Vagina (tissue), 2 donors: ENCODE measurements at places on chromosomes 4 and X.

GRCh38 chrX:13550346-13550745 is 19.1 kb upstream of the EGFL6 start:
- no peak for DNase-seq

GRCh38 chr4:105162123-105162796 is 15.6 kb downstream of the TET2 start:
- DNase-seq: no peak

DNA sequence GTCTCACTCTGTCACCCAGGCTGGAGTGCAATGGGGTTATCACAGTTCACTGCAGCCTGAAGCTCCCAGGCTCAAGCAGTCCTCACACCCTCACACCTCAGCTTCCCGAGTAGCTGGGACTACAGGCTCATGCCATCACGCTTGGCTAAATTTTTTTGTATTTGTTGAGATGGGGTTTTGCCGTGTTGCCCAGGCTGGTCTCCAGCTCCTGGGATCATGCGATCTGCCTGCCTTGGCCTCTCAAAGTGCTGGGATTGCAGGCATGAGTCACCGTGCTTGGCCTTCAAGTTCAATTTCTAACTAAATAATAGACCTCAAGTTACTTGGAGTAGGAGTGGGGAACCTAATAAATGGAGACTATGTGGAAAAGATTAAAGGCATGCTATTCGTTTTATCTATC is 48.9 kb downstream of the MND1 start:
- no peak for DNase-seq

- no peak for DNase-seq
Observed at GRCh38 chrX:106684207-106684606, 42.3 kb upstream of the RNF128 start.

DNA sequence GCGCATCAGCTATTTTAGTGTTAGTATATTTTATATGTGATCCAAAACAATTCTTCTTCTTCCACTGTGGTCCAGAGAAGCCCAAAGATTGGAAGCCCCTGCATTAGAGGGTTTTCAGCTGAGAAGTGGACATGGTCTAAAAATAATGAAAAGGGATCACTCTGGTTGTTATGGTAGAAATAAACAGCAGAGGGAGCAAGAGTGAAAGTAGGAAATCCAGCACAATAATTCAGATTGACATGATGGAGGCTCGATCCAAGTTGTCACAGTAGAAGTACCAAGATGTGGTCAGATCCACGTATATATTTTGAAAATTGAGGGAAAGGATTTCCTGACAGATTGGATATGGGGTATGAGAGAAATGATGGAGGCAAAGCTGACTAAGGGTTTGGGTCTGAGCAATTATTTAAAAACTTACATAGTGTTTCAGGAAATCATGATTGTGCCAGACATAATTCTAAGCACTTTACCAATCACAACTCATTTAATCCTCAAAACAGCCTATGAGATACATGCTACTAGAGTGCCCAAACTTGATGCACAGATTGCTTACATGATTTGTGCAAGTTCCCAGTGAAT is 17.0 kb upstream of the TMEM144 start:
- DNase-seq: no peak

DNA sequence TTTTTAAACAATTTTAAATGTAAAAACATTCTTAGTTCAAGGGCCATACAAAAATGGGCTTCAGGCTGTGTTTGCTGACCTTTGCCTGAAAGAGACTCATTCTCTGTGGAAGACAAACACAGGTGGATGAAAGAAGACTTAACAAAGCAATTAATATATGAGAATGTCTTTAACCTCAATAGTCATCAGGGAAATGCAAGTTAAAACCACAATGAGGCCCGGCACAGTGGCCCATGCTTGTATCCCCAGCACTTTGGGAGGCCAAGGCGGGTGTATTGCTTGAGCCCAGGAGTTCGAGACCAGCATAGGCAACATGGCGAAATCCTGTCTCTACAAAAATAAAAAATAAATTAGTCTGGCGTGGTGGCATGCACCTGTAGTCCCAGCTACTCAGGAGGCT is 7.1 kb upstream of the SMARCA1 start:
- no peak for DNase-seq

DNA sequence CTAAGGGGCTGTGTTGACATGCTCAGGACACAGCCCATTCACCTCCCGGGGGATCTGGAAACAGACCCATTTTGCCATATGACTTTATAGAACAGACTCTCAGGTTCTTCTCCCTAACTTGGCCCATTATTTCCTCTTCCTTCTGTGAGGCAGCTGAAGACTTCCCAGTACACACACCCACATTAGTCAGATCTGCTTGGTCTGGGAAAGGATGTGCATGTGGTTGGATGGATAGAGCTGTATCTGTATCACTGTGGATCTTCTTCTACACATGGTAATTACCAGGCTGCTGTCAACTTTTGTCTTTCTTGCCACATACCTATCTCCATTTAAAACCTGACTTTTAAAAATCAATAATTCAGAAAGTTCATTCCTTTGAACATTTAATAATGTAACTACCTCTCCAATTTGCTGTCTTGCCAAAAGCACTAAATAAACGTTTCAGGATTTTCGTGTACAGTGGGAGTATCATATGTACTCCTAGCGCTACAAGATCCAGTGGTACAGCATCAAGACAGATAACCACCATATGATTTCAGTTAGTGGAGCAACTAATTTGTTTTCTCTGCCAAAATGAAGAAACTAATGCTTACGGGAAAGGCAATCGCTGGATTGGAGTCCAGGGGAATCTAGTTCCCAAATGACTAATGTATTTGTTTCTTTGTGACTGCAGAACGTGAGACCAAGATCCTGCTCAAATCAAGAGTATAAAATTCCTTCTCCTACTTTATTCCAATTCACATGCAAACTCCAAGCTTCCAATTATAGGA is 134.1 kb upstream of the MAP3K15 start:
- DNase-seq: no peak

- DNase-seq: no peak
Observed at GRCh38 chr4:131650951-131651350, 1498.1 kb upstream of the PCDH10 start.

GRCh38 chr4:181860668-181861067 is 382.5 kb upstream of the TENM3 start:
- no peak for DNase-seq

GRCh38 chrX:139559383-139560042 is 29.0 kb downstream of the F9 start:
- DNase-seq: no peak

DNA sequence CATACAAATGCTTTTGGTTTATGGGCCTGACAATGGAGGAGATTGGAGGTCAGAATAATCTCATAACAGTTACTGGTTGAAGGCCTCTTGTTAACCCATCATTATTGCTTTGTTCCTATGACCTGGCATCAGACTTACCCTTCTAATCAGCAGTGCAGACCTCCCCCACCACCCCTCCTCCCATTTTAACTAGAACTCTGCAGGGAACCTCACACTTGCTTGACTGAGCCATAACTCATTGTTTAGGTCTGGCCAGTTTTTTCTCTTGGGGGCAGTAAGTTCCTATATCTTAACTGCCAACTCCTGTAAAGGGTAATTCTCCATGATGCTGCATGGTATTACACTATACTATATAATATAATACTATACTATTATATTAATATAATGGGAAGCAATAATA is 609.3 kb downstream of the IL1RAPL1 start:
- DNase-seq: no peak

- no peak for DNase-seq
Observed at GRCh38 chr4:48665555-48666186, 114.4 kb downstream of the FRYL start.

- DNase-seq: no peak
Observed at GRCh38 chrX:54043541-54044125, 640 bp downstream of the PHF8 start.

- DNase-seq: no peak
Observed at GRCh38 chr4:32340591-32340990, 1620.4 kb downstream of the PCDH7 start.

GRCh38 chrX:129648514-129649267 is 6.1 kb downstream of the APLN start:
- DNase-seq: peak; percentile 13

DNA sequence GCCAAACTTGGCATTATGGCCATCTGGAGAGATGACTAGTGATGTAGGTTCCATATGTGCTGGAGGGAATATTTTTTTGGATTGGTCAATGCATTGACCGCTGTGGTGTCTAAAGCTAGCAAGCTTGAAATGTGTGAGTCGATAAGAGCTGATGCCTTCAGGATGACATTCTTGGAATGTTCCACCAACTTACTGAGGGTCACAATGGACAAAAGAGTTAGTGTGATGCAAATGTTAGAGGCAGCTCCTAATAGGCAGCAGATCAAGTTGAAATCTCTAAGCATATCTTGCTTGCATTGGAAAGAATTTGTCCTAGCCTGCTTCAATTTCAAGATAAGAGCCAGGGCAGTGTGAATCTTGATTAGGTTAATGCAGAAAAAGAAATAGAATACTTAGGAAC is 210.4 kb upstream of the AFF2 start:
- no peak for DNase-seq

DNA sequence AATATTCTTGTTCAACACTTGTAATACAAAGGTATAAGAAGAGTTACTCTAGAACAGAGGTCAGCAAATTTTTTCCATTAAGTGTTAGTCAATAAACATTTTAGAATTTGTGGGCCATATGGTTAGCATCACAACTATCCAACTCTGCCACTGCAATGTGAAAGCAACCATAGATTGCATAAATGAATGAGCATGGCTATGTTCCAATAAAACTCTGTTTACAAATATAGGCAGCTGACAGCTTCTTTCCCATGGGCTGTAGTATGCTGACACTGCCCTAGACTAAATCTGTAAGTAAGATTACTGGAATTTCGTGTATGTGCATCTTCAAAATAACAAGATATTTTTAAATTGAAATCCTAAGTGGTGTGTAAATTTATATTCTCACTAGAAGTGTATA is 73.7 kb downstream of the GABRA2 start:
- DNase-seq: no peak

- DNase-seq: no peak
Observed at GRCh38 chrX:96835660-96836289, 47.9 kb upstream of the RPA4 start.

GRCh38 chr4:148375584-148375983 is 66.6 kb downstream of the NR3C2 start:
- no peak for DNase-seq

DNA sequence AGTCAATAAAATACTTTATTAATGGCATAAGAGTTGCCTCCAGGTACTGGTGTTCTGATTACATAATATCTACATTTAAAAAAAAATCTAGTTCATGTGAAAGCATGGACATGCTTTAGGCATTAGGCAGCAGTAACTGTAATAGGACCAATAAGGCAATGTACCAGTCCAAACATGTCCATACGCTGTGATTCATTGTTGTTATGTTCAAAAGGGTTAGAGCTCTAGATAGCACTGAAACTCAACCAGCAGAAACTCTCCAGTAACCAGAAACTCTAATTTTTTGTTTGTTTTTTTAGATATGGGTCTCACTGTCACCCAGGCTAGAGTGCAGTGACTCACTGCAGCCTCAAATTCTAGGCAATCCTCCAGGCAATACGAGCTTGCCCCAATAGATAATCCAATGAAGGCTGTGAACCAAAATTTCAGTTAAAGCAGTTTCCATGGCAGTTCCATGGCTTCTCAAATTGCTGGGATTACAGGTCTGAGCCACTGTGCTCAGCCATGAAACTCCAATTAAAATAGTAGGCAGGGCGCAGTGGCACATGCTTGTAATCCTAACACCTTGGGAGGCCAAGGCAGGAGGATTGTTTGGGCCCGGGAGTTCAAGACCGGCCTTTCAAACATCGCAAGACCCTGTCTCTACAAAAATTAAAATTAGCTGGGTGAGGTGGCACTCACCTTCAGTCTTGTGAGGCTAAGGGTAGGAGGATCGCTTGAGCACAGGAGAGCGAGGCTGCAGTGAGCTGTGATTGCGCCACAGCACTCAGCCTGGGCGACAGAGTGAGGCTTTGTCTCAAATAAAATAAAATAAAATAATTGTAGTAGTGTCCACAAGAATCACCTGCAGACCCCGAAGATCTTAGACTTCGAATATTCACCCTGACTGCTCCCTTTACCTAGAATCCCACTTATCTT is 36.3 kb downstream of the MGARP start:
- no peak for DNase-seq

DNA sequence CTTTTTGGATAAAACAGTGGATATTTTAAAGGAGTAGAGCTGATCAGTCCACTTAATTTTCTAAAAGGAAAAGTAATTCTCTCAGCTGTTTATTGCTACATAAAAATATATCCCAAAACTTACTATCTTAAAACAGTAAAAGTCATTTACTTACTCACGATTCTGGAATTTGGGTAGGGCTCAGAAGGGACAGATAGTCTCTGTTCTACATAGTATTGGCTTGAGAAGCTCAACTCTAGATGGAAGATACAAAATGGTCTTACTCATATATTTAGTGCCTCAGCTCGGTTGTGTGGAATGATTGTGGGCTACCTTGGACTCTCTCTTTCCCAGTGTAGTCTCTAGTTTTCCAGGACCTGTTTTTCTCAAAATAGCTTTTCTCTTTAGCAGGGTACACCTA is 691.5 kb upstream of the POU3F4 start:
- no peak for DNase-seq

- no peak for DNase-seq
Observed at GRCh38 chr4:140989944-140990343, 143.3 kb downstream of the RNF150 start.

DNA sequence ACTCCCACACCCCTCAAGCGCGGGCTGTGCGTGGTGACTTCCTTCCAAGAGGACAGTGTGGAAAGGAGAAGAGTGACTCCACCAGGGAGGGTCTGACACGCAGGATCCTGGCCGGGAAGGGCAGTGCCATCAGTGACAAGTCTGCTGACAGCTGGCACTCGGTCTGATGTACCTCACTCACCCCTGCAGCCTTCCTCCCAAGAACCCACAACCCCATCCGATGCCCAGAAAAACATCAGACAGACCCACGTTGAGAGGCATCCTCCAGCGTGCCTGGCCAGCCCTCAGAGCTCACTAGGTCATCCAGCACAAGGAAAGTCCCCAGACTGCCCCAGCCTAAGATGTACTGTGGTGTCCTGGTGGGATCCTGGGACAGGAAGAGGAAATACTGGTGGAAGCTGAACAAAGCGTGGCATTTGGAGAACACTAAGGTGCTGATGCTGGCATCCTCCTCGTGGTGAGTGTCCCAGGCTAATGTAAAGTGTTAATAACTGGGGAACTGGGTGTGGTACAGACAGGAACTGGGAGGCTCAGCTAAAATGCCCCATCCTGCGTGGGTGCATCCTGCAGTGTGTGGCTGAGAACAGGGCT is 200.0 kb upstream of the PSAPL1 start:
- no peak for DNase-seq

DNA sequence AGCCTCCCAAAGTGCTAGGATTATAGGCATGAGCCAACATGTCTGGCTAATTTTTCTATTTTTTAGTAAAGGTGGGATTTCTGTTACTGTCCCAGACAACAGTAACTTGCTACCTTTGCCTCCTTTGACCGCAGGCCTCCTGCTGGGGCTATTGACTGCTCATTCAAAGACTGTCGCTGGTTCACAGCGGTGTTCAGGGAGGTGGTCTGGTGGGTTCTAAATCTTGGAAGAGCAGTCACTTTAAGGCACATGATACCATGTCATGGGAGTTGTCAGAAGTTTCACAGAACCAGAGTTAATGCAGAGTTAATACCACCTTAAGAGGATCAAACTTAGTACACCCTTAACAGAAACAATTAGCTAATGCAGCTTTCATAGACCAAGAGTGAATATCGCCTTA is 3.8 kb downstream of the ASMT start:
- no peak for DNase-seq

- DNase-seq: no peak
Observed at GRCh38 chr4:128776794-128777216, 32.7 kb upstream of the JADE1 start.
